H1 (cell line): ENCODE measurements at places on chromosomes 16 and 17. TPM values are rescaled to one million over a fixed set of nuclear protein-coding genes. Genes with fewer than 3 reads are reported as not detected.

CCDC200 gene
- 0.11 TPM in 1 of 2 replicates, not detected in the other for polyA plus RNA-seq

RHBDL1 gene
- polyA plus RNA-seq: 8.1 and 14.0 TPM in 2 replicates

SDK2 gene
- polyA plus RNA-seq: 4.1 and 5.9 TPM in 2 replicates

CDC27 gene
- polyA plus RNA-seq: 26.0 and 41.9 TPM in 2 replicates

PRSS8 gene
- polyA plus RNA-seq: 273 and 321 TPM in 2 replicates

PPY gene
- polyA plus RNA-seq: 0.26 TPM in 1 of 2 replicates, not detected in the other

DLX3 gene
- 0.06 and 0.20 TPM in 2 replicates for polyA plus RNA-seq

AOC3 gene
- polyA plus RNA-seq: 2.5 and 4.1 TPM in 2 replicates

MYH11 gene
- 0.11 and 0.20 TPM in 2 replicates for polyA plus RNA-seq
